ENCODE measurements at places on chromosomes 7 and 10. TPM values are rescaled to one million over a fixed set of nuclear protein-coding genes. Genes with fewer than 3 reads are reported as not detected.

Gene PHKG1
- 0.81 TPM for polyA plus RNA-seq

GRCh38 chr7:41979834-41980307 lies 257.1 kb downstream of the GLI3 start:
- peak; percentile 44 for DNase-seq
- H3K36me3 ChIP-seq: no peaks in the 10 kb centered on the region
- H3K4me1 ChIP-seq: no peaks in the 10 kb centered on the region
- no peaks in the 10 kb centered on the region for H3K27me3 ChIP-seq
- no peak overlapping the region for H3K27ac ChIP-seq

Gene INPP5A
- polyA plus RNA-seq: 25.0 TPM

Gene SAP25
- polyA plus RNA-seq: 7.1 TPM

GRCh38 chr7:15602236-15602635 lies 40.4 kb upstream of the AGMO start:
- H3K27ac ChIP-seq: no peak overlapping the region
- no peak for DNase-seq

DNA sequence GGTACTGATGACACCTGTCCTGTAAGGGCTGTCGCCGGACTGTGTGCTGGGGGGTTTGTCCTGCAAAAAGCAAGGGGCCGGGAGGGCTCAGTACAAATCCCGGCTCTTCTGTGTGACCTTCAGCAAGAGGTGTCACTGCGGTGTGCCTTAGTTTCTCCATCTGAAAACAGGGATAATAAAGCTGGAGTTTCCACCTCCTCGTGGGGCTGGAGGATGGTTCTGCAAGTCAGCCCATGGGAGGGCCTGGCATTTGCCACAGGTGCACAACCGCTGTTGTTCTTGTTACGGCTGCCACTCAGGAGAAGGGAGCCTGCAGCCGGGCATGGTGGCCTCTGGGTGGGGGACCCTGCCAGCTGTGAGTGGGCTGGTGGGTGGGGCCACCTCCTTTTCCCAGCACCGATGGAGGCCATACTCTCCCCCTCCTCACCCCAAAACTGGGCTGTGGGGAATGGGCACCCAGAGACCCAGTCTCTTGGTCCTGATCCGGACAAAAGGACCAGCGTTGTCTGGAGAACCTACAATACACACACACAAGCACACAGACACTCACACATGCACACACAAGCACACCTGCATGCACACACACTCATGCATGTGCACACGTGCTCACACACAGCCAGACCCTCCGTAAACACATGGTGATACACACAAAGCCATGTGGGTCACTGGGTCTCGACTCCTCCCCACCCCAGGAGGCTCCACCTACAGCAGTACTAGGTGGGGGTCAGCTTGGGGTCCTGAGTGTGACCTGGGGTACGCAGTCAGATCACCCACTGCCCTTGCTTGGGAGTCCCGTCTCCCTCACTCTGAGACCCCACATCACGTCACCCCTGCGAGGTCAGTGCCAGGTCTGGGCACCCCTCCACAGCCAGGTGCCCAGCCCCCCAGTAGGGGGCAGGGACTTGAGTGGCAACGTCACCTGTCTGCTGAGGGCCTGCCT lies 34.1 kb downstream of the ELFN1 start:
- no peaks in the 10 kb centered on the region for H3K36me3 ChIP-seq
- no peaks in the 10 kb centered on the region for H3K27me3 ChIP-seq
- no peak overlapping the region for H3K4me3 ChIP-seq
- no peaks in the 10 kb centered on the region for H3K4me1 ChIP-seq

DNA sequence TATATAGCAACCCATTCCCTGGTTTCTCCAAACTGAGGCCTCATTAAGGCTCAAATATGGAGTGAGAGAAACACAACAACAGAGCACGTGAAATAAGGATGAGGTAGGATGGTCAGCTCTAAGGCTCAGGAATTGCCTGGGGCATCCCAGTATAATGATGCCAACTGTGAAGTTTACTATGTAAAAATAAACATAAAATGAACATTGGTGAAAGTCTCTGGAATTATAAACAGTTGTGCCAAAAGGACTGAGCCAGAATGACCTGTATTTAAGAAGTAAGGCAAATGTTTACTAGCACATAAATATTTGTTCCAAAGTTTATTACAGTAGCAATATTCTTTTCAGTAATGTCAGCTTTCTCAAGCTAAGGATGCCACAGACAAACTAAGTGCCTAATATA lies 64.6 kb downstream of the ZNF680 start:
- H3K27me3 ChIP-seq: no peaks in the 10 kb centered on the region
- DNase-seq: no peak
- no peak overlapping the region for H3K4me3 ChIP-seq
- H3K36me3 ChIP-seq: no peaks in the 10 kb centered on the region
- no peak overlapping the region for H3K27ac ChIP-seq
- no peaks in the 10 kb centered on the region for H3K4me1 ChIP-seq

DNA sequence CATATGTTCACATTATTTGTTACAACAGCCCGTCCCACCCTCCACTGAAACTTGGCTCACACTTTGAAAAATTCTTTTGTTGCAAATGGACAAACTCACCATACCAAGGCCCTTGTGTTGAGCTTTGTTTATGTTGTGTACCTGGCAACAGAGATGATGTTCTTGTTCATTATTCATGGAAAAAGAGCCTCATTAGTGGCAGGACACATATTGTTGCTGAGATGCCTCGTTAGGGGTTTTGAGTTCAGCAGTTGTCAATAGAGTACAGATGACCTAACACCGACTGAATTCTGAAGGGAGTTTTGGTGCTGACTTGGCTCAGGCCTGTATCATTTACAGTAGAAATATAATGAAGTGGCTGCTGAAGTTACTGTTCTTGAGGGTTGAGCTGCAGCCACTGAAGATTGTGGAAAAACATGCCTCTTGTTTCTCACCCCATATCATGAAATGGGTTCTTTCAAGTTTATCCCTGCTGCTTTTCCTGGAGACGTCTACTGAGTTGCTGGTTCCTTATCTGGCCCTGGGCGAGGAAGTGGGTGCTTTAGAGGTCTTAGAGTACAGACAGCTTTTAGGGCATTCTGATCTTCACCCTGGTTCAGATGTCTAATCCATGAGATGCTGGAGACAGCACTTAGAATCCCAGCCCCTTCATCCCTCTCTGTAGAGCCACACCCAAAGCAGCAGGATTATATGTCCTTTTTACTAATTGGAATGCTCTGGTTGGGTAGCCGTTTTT lies 149.7 kb downstream of the WNT2 start:
- no peak overlapping the region for H3K4me3 ChIP-seq
- no peaks in the 10 kb centered on the region for H3K4me1 ChIP-seq
- no peak overlapping the region for H3K27ac ChIP-seq
- no peak for DNase-seq

DNA sequence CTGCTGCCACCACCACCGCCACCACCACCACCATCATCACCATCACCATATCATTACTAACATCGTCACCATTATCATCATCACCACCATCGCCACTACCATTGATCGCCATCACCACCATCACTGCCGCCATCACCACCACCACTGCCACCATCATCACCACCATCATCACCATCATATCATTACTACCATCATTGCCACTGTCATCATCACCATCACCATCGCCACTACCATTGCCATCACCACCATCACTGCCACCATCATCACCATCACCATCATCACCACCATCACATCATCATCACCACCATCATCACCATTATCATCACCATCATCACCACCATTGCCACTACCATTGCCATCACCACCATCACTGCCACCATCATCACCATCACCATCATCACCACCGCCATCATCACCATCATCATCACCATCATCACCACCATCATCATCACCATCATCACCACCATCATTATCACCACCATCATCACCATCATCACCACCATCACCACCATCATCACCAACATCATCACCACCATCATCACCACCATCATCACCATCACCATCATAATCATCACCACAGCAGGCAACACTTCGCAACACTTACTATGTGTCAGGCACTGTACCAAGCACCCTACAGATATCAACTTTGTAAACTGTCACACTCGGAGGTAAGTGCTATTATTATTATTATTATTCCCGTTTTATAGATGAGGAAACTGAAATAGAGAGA lies 19.3 kb downstream of the NMT2 start:
- H3K4me3 ChIP-seq: no peak overlapping the region
- H3K36me3 ChIP-seq: peaks cover 4% of the 10 kb centered on the region
- no peaks in the 10 kb centered on the region for H3K27me3 ChIP-seq
- H3K4me1 ChIP-seq: peaks cover 3% of the 10 kb centered on the region
